ENCODE measurements at places on chromosomes 7 and 10.

DNA sequence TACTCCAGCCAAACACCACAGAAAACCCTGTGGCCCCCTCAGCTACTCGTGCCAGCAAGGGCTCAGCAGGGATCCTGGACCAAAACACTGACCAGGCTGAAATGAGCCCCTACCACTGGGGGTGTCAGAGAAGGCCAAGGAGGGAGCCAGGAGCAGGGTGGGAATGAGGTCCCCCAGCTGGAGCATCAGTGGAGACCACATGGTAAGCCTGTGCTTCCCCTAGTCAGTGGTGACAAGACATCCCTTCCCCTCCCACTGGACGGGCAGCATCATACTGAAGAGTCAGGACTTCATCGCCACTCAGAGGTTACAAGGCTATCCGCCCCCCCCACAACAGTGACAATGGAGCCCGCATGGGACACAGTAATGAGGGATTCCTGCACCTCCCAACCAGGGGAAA is 99.6 kb downstream of the LHPP start:
- no peak for DNase-seq

- peak; percentile 12 for DNase-seq
Observed at GRCh38 chr10:117499248-117500105, 43.1 kb upstream of the EMX2 start.

- DNase-seq, result no peak
Observed at GRCh38 chr7:11620406-11621253, 211.4 kb downstream of the THSD7A start.

GRCh38 chr10:78808286-78808685 is 260.5 kb upstream of the ZMIZ1 start:
- DNase-seq, result no peak

GRCh38 chr10:34826221-34826620 is 11.1 kb upstream of the PARD3 start:
- no peak for DNase-seq

- peak; percentile 10 for DNase-seq
Observed at GRCh38 chr7:13262929-13263530, 575.6 kb downstream of the ARL4A start.

DNA sequence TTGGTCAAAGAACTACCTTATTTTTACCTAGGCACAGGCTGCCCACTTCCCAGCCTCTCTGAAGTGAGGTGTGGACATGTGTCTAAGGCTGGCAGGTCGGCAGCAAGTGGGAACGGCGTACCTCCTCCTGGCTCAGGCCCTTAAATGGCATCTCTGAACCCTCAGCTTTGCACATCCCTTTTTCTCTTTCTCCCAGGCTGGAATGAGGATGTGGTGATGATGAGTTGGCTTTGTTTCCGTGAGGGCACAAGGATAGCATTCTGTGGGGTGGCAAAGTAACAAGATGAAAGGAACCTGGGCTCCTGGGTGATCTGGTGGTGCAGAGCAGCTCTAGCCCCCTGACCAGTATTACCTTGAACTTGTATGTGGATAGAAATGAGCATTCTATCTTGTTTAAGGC is 196.8 kb downstream of the REEP3 start:
- peak; percentile 47 for DNase-seq

DNA sequence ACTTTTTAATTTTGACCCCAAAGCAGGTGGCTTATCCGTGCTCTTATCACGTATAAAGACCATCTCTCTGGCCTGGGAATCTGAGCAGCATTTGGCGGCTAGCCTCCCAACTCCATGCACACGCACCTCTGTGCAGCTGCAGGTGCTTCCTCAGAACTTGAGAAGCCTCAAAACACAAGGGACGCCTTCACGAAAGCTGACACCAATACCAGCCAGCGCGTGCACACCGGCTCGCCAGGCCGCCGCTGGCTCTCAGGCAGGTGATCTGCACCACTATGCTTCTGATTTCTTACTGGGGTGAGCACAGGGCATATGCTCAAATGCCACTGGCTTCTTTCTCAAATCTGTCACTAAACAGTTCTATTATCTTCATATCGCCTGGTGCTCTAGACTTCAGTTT is 145.0 kb downstream of the PARD3 start:
- DNase-seq, result no peak

- no peak for DNase-seq
Observed at GRCh38 chr10:47116445-47116844, 183.6 kb upstream of the GDF10 start.

GRCh38 chr10:122541541-122542002 is 19.0 kb upstream of the DMBT1 start:
- peak; percentile 69 for DNase-seq

DNA sequence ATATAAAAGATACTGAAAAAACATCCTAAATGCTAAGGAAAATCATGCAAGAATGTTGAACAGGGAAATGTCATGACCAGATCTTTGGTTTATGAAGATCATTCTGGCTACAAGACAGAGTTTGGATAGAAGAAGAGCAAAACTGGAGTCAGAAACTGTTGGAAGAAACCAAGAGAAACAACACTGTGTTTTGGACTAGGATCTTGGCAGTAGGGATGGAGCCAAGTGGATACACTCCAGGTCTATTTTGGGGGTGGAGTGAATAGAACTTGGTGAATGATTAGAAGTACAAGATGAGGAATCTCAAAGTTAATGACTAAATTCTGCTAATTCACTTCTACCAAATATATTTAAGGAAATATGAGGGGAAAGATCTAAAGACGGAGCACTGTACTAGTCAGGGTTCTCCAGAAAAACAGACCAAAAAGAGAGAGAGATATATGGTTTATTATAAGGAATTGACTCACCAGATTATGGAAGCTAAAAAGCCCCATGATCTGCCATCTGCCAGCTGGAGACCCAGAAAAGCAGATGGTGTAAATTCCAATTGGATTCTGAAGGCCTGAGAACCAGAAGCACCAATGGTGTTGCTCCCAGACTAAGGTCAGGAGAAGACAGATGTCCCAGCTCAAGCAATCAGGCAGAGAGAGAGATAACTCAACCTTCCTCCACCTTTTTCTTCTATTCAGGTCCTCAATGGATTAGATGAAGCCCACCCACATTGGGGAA is 254.9 kb downstream of the TRIL start:
- no peak for DNase-seq

GRCh38 chr10:34408381-34408780 is 406.7 kb downstream of the PARD3 start:
- no peak for DNase-seq

DNA sequence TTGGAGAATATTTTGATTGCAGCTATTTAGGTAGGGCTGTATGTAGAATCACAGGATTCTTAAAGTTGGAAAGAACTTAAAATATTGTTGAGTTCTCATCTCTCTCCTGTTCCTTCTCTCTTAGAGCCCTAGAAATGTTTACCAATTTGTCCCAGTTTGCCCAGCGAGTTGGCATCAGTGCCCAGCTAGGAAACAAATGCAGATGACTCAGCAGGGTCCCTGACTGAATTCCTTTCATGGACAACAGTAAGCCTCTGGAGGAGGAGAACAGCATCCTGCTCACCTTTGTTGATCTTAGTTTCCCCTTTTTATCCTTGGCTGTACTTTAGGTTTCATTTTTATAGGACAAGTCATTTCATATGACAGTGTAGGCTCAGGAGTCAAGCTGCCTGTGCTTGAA is 89.3 kb downstream of the SEC23IP start:
- DNase-seq, result no peak

GRCh38 chr10:106914016-106914415 is 250.5 kb downstream of the SORCS1 start:
- DNase-seq, result no peak

- DNase-seq, result no peak
Observed at GRCh38 chr10:66552331-66552730, 373.5 kb upstream of the LRRTM3 start.

GRCh38 chr7:28686418-28686800 is 271.7 kb downstream of the TRIL start:
- DNase-seq, result peak; percentile 78

DNA sequence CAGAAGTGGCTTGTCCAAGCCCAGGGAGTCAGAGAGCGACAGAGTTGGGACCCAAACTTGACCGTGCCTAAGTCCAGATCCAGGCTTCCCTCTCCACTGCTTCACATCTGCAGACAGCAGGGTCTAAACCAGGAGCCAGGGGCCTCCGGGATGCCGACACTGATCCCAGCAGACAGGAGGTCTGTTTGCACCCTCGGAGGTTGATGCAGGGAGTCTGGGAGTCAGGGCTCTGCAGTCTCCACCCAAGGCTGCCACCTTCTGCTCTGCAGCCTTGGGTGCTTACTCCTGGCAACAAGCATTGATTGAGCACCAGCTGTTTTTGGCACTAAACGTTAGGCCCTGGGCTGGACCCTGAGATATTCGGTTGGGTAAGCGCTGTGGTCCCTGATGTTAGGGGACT is 21.0 kb downstream of the ELFN1 start:
- no peak for DNase-seq

- DNase-seq, result peak; percentile 17
Observed at GRCh38 chr7:38660427-38661099, 29.4 kb upstream of the AMPH start.

GRCh38 chr7:45064047-45064725 is 24.6 kb downstream of the NACAD start:
- DNase-seq, result no peak

DNA sequence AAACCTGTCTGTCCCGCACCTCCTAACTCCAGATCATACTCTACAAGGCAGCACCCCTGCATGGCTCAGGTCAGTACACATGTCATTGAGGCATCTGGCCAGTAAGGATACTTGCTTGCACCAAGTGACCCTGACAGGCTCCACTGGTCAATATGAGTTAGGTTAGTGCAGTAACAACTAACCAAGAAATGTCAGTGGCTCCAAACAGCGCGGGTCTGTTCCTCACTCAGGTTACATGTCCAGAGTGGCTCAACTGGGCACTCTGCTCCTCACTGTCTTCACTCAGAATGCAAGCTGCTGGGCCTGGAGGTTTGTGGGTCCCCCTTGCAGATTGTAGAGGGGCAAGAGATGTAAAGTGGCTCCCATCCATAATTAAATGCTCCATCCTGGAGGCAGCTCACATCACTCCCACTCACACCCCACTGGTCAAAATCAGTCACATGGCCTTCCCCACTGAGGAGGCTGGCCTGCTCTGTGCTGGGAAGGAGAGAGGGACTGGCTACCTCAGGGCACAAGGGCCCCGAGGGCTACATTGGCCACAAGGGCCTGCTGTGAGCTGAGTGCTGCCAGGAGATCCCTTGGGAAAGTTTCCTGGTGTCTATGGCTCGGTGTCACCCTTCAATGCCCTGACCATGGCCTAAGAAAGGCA is 109.1 kb upstream of the GDF10 start:
- DNase-seq, result no peak

DNA sequence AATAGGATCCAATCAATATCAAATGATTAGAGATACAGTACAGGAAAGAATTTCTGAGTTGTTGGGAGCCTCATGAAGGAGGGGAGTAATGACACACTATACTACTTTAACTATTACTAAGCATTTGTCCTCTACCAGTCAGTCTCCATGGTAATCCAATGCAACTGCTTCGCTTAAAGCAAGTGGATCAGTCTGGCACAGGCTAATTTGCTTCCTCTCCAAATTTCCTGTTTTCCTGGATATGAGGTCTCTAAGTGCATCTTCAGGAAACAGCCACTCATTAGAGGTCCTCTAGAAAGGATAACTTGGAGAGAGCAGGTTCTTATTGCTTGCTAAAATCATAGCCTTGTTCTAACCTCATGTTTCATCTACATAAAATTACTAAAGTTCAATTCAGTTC is 8.4 kb upstream of the SEPTIN7 start:
- DNase-seq, result no peak

- no peak for DNase-seq
Observed at GRCh38 chr10:96921655-96922054, 89.6 kb downstream of the LCOR start.

DNA sequence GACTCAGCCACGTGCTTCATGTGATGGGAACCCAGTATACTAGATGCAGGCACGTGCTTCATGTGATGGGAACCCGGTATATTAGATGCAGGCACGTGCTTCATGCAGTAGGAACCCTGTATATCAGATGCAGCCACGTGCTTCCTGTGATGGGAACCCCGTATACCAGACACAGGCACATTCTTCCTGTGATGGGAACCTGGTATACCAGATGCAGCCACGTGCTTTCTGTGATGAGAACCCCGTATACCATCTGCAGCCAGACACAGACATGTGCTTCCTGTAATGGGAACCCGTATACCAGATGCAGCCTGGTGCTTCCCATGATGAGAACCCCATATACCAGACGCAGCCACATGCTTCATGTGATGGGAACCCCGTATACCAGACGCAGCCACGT is 44.0 kb downstream of the MGMT start:
- no peak for DNase-seq

GRCh38 chr10:87546210-87546609 is 41.5 kb downstream of the MINPP1 start:
- no peak for DNase-seq

DNA sequence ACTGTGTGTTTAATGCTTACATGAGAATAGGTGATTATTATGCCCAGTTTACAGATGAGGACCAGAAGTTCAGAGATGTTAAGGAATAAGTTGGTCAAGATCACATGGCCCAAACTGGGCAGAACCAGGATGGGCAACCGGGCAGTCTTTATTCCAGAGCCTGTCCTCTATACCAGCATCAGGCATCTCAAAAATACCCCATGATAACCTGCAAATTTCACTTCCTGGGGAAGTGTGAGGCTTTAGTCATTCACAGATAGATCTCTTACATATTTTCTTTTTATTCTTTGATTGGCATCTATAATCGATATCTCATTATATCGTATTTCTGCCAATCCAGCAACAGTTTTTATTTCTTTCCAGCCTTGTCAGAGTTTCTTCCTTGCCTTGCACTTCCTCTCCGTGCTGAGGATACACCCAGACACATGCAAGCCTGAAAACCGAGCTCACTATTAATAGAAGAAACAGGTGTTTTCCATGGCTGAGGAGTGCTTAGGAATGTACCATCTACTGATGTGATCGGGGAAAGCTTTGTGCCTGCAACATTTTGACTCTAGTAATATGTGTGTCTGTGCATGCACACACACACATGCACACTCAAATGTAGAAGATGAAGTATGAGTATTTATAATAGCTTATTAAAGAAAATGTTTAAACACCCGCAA is 82.4 kb downstream of the CREM start:
- DNase-seq, result no peak

DNA sequence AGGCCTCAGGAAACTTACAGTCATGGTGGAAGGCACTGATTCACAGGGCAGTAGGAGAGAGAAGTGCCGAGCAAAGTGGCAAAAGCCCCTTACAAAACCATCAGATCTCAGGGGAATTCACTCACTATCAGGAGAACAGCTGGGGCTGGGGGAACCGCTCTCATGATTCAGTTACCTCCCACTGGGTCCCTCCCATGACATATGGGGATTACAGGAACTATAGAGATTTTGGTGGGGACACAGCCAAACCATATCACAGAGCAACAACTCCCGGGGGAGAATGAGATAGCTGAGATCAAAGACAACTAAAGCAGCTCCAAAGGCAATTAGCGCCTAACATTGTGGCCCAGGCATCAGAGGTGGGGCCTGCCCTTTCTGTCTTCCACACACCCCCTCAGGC is 85.4 kb upstream of the VOPP1 start:
- DNase-seq, result no peak

DNA sequence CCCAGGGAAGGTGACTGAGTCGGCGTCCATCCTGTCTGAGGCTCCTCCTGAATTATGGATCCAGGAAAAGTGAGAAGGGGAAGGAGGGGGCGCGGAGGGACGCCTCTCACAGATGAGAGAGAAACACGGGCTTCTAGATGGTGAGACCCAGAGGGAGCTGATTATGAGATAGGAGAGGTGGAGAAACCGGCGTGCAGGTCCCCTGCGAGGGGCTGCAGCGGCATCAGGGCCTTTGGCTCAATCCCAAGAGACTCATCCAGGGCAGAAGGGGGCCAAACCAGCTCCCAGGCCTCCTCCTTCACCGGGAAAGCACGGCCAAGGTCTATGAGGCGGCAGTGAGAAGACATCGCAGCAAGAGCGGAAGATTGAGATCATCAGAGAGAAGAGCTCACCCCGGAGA is 70.8 kb downstream of the TCERG1L start:
- no peak for DNase-seq

Measured in mammary epithelial cell (primary cell).